ENCODE measurements at places on chromosomes 5 and 9.

DNA sequence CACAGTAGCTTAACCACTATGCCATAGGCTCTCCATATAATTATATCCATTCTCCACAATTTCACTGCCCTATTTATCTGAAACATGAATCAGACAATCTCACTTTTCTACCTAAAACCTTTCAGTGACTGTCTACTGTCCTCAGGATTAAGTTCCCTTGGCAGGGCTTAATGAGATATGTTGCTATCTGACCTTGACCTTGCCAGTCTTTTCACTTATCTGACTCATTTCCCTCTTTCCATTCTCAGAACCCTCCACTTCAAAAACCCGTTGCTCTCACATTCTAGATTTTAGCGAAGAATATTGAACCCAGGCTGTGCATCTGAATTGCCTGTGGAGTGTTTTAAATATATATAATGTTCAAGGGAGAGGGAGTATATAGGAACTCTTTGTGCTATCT is 452.1 kb upstream of the MPDZ start:
- no peak for DNase-seq

- no peak for DNase-seq
These were observed 259.8 kb upstream of the ADAMTS16 start for GRCh38 chr5:4880304-4880741.

DNA sequence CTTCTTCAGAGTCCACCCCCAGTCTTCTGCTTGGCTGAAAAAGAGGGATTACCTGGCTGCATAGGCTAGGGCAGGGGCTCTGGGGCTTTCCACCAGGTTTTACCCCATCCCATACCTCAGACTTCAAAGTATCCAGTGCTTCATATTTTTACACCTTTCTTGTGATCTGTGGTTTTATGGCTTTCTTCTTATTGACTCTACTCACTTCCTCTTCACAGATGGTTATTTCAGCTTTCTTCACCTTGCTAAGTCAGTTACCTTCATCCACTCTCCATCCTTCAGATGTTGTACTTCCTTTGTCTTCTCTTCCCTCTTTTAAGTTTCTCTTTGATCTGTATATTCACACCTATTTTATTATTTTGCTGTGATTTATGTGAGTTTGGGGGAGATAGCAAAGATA is 104.3 kb downstream of the GRIA1 start:
- no peak for DNase-seq

GRCh38 chr9:120592210-120592609 is 12.2 kb upstream of the CDK5RAP2 start:
- DNase-seq = no peak

GRCh38 chr5:2163940-2164490 is 281.3 kb upstream of the IRX4 start:
- no peak for DNase-seq

GRCh38 chr5:180829726-180830125 is 27.1 kb upstream of the MGAT1 start:
- DNase-seq = no peak

- DNase-seq = no peak
These were observed 130.4 kb upstream of the SLIT3 start for GRCh38 chr5:169431386-169431785.

- DNase-seq = no peak
These were observed 21.0 kb downstream of the TLX3 start for GRCh38 chr5:171330021-171330420.

GRCh38 chr5:50653946-50654345 is 12.5 kb upstream of the PARP8 start:
- no peak for DNase-seq
